ENCODE measurements at places on chromosomes 7 and 10. TPM values are rescaled to one million over a fixed set of nuclear protein-coding genes. Genes with fewer than 3 reads are reported as not detected.

DNA sequence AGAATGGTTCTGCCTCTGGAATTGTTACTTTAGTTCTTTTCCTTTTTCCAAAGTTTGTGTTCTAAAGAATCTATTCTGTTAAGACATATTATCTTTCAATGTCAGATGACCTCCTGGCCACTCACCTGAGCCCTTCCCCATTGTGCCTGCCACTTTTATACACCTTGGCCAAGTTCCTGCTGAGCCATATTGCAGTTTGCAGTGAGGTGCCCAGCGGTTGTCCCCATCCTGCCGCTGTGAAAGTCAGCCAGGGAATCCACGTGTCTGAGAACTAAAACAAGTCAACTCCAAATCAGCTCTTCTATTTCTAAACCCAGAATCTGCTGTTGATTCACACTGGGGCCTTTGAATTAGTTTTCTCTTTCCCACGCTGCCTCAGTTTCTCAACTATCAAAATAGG, 641.1 kb downstream of the SUGCT start:
- no peak for DNase-seq
- H3K27me3 ChIP-seq: no peaks in the 10 kb centered on the region
- no peak overlapping the region for H3K4me3 ChIP-seq

GRCh38 chr7:46003161-46003560, 82.1 kb upstream of the IGFBP3 start:
- no peak overlapping the region for H3K4me3 ChIP-seq
- H3K27ac ChIP-seq: no peak overlapping the region
- no peak for DNase-seq
- no peaks in the 10 kb centered on the region for H3K27me3 ChIP-seq
- no peaks in the 10 kb centered on the region for H3K4me1 ChIP-seq

GRCh38 chr10:133262696-133263095, 14.0 kb downstream of the ADAM8 start:
- H3K27ac ChIP-seq: no peak overlapping the region
- H3K36me3 ChIP-seq: no peaks in the 10 kb centered on the region
- no peaks in the 10 kb centered on the region for H3K27me3 ChIP-seq
- no peak for DNase-seq
- H3K4me3 ChIP-seq: no peak overlapping the region

Gene BLNK
- 15.9 TPM for total RNA-seq

DNA sequence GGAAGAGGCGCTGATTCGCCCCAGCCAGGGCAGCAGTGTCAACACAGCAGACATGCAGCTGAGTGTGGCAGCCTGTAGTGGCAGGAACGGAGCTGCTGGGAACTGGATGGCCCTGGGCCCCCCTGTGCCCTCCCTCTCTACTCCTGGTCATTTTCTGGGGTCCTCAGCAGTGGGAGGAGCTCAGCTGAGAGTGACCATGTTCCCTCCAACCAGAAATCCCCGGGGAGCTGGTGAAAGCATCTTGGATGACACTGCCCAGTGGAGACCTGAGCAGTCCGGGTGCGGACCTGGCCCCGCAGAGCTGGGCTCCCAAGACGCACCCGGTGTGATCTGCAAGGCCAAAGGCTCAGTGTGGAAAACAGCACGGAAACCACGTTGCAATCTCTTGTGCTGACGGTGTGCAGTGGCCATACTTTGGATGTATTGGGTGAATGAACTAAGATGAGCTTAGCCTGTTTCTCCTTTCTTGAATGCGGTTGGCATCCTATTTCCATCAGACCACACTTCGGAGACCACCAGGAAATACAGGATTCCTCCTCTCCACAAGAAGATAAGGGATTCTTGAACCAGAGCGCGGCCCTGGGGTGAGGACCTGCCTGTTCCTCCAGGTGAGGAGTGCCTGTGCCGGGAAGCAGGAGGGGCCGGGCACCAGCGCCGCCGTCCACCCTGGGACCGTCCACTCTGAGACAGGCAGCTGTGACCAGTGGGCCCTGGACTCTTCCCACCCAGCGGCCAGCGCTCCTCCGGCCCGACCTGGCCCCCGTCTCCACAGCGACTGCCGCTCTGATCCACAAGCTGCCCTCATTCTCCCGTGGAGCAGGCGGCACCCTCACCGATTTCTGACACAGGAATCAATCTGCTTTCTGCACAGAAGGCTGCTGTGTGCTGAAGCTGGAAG, 93.5 kb upstream of the DIP2C start:
- H3K4me1 ChIP-seq: peaks cover 7% of the 10 kb centered on the region
- DNase-seq: no peak
- no peak overlapping the region for H3K27ac ChIP-seq
- H3K36me3 ChIP-seq: no peaks in the 10 kb centered on the region
- H3K27me3 ChIP-seq: no peaks in the 10 kb centered on the region

Gene HMX3
- not detected for total RNA-seq

GRCh38 chr10:91702620-91703019, 69.7 kb upstream of the PPP1R3C start:
- H3K4me1 ChIP-seq: no peaks in the 10 kb centered on the region
- no peak overlapping the region for H3K4me3 ChIP-seq
- H3K27me3 ChIP-seq: no peaks in the 10 kb centered on the region
- H3K27ac ChIP-seq: no peak overlapping the region

Gene PNLIP
- not detected for total RNA-seq

Gene FOXI2
- total RNA-seq: not detected

GRCh38 chr7:27917119-27917518, 177.2 kb downstream of the TAX1BP1 start:
- no peak overlapping the region for H3K27ac ChIP-seq
- H3K4me1 ChIP-seq: no peaks in the 10 kb centered on the region
- no peaks in the 10 kb centered on the region for H3K36me3 ChIP-seq
- no peaks in the 10 kb centered on the region for H3K27me3 ChIP-seq
- no peak for DNase-seq
- no peak overlapping the region for H3K4me3 ChIP-seq

- peaks cover 8% of the 10 kb centered on the region for H3K36me3 ChIP-seq
- H3K27me3 ChIP-seq: no peaks in the 10 kb centered on the region
- no peak overlapping the region for H3K27ac ChIP-seq
- H3K4me3 ChIP-seq: no peak overlapping the region
These were observed 26.8 kb downstream of the PROSER2 start for GRCh38 chr10:11849911-11850310.

DNA sequence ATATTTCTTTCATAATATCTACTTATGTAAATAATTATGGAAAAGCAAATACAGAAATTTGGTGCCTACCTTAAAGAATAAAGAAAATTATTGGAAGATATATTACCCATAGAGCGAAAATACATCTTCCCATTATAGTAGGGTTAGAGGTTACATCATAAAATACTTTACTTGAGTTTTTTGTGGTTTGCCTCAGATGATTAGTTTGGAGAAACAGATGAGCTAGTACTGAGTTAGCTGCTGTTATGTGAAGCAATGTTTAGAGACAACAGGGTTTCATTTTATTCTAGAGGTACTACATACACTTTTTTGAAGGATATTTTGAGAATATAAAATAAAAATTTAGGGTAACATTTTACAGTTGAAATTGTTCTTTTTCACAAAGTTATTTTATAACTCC, 2.9 kb upstream of the MLLT10 start:
- H3K4me3 ChIP-seq: no peak overlapping the region
- no peaks in the 10 kb centered on the region for H3K36me3 ChIP-seq
- H3K27me3 ChIP-seq: no peaks in the 10 kb centered on the region
- peaks cover 12% of the 10 kb centered on the region for H3K4me1 ChIP-seq
- H3K27ac ChIP-seq: no peak overlapping the region
- DNase-seq: no peak

Measured in thyroid gland (tissue), 4 donors.